ENCODE measurements at places on chromosomes 5 and 9.
A peak's percentile ranks its signal among the peaks of the same experiment; 100 is the strongest.

DNA sequence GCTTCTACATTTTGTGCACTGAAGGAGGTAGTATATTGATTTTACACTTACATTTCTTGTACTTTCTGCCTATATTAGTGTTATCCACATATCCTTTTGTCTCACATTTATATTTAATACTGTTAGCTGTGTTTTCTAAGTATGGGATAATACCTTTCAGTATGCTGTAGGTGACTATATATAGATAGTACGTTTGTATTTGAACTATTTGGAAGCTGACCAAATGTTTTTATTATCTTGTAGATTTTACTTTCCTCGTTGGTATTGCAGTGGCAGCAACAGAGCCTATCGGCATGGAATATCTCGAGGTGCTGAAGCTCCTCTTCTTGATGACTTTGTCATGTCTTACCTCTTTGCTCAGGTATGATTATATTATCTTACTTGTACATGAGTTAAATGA, 59.1 kb downstream of the JAK2 start:
- DNase-seq = no peak

- no peak for DNase-seq
Measured at GRCh38 chr5:68178579-68178978, 37.0 kb upstream of the PIK3R1 start.

GRCh38 chr9:20303996-20304395, 318.3 kb downstream of the MLLT3 start:
- no peak for DNase-seq

DNA sequence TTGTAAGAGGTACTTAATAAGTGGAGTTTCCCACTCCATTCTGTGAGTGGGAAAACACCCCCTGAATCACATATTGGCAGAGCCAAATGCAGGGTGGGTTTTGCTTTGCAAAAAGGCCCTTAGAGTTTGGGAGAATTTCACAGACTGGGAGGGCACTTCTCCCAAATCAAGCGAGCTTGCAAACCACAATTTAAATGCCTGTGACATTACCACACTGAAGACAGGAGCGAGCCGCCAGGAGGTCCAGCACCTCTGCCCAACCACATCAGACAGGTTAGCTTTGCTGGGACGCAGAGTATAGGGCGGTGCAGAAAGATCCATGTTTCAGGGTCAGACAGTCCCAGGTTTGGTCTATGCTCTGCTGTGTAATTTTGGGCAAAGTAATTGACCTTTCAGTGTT, 2.3 kb downstream of the ALAD start:
- no peak for DNase-seq

GRCh38 chr9:100063185-100063584, 35.6 kb downstream of the ERP44 start:
- DNase-seq = no peak

- peak; percentile 66 for DNase-seq
Measured at GRCh38 chr9:105157171-105157583, 87.3 kb upstream of the SLC44A1 start.

- no peak for DNase-seq
Measured at GRCh38 chr5:67380431-67380830, 183.8 kb upstream of the CD180 start.

GRCh38 chr9:27711241-27711640, 138.0 kb upstream of the C9orf72 start:
- no peak for DNase-seq

DNA sequence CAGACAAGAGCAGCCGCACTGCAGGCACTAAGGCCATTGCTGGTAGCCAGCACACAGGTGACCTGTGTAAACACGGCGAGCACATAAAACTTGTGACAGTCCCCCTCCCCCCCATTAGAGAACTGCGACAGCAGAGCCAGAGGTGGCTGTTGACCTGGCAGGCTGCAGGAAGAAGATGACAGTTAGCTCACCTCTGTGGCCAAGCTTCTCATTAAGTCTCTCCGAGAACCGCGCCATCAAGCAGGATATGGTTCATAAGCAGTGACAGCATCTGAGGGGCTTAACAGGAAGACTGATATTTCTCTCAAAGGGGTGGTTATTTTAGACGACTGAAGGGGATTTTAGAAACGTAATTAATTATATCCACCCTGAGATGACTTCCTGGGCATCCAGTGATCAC, 5.2 kb downstream of the SURF4 start:
- DNase-seq = no peak

DNA sequence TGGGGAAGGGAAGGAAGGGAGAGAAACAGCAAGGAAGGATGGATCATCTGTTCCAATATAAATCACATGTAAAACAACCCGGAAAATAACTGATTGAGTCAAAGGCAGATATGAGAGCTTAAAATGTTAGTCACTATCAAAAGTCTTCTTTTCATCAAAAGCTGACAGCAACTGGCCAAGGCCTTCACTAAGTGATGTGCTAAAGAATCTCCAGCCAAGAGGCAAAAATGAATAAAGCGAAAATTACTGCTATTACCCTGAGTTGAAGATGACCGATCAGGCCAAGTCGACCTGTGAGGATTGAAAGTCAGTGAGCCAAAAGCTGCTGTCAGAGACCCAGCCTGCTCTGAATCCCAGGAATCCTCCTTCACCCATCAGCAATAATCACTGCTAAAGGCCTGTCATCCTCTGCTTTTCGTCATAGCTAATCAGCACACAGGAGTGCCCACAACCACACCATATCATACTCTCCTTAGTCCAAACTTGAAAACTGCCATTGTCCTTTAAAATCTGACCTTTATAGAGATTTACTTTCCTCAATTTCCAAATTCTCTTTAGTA, 736.9 kb downstream of the TLE1 start:
- peak; percentile 2 for DNase-seq

DNA sequence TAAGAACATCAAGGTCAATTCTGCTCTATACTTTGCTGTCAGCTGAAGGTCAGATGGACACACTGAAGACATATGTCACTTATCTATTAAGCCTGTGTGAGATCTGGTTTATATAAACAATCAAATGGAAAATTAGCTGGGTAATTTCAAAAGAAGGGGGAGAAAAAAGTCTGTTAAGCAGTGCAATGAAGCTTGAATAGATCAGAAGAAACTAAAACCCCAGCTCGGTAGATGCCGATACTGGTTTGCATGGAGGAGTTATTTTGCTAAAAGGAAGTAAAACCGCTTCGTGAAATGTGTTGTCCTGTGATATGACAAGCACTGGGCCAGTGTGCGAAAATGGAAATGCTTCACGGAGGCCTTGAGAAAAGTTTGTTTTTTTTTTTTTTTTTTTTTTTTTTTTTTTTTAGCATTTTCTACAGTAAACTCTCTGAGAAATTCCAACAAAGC, 148.8 kb downstream of the MEF2C start:
- no peak for DNase-seq

- no peak for DNase-seq
Measured at GRCh38 chr5:134784946-134785620, 26.5 kb downstream of the DDX46 start.

DNA sequence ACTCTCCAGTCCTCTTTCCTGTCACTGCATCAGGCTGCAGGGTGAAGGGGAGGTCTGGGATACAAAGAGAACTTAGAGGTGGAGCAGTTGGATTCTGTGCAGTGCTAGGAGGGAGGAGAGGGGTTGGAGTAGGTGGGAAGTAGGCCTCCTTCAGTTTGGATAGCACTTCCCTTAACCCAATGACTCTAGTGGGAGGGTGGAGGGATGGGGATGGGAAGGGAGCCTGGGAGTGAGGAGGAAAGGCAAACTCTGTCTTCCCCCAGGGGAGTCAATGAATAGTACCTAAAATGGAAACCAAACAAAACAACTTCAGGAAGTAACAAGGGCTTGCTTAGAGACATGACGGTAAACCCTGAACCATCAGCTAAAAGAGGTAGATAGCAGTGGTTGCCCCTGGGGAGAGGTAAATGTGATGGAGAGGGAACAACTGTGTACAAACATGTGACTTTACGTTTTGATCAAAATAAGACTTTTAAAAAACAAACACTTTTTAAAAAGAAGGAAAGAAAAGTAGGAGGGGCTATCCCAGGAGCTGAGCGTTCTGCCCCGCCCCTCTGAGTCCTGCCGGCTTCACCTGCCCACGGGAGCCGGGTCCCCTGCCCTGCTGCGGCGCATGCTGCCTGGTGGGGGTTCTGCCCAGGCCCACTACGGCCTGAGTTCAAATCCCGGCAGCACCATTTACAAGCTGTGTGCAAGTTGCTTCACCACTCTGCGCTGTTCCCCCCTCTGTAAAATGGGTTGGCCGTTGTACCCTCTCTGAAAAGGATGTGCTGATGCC, 30.9 kb downstream of the GSN start:
- DNase-seq = peak; percentile 16

DNA sequence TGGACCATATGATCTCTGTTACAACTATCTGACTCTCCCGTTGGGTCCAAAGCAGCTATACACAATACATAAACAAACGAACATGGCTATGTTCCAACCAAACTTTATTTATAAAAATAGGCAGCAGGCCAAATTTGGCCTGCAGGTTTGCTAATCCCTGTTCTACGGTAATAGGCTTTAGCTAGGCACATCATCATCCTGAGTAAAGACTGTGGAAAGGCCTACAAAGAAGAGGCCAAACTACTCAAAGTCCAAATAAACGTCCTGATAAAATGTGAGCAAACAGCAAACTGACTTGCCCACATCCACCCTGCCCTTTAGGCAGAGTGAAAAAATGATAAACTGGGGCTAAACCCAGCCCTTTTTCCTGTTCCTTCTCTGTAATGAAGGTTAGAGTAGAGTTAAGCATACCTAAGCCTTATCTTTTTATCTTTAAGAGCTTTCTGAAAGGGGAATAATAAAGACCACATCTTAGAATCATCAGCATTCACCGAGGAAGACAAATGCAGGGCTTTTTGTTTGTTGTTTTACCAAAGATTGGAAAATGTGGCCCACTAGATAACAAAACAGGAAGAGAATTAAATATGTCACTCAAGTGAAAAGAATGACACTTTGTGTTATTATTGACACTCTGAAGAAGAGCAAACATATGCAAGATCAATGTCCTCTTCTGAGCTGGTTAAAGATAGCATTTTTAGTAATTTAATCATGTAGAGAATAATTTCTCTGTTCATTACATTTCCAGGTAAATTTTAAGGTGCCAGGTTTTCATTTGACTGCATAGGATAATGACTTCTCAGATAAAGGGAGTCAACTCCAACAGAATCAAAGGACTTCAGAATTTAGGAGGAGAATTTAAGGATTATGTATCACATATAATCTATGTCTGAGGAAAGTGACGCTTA, 160.0 kb upstream of the GNA14 start:
- DNase-seq = no peak

DNA sequence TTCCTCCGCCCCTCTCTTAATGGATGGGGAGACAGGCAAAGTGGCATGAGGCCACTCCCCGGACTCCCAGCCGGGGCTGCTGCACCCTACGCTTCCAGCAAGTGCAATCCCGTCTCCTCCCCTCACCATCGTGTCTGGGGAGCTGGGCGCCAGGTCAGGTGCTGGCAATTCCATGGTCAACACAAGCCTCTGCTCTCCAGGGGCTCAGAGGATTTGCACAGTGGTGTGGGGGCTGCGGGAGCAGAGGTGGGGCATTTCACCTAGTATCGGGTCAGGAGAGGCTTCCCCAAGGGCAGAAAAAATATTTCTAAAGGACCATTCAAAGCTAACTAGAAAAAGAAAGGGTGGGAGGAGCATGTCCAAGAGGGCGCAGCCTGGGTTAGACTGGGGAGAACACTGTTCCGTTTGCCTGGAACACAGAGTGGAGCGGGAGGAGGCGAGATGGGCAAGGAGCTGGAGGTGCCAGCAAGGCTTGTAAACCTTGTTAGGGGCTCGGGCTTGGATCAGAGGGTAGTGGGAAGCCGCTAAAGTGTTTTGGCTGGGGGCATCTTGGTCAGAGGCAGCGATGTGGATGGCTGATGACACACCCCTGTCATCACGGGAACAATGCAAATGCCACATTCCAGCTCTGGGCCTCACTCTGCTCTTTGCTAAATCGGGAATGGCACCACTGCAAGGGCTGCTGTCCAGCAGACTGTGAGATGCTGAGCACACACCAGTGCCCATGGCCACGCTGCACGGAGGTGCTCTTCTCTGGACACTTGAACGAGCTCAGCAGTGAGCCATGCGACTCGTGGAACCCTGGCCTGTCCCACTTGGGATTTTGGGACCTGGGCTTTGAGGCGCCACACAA, 191.7 kb downstream of the CDK5RAP2 start:
- DNase-seq = peak; percentile 20

DNA sequence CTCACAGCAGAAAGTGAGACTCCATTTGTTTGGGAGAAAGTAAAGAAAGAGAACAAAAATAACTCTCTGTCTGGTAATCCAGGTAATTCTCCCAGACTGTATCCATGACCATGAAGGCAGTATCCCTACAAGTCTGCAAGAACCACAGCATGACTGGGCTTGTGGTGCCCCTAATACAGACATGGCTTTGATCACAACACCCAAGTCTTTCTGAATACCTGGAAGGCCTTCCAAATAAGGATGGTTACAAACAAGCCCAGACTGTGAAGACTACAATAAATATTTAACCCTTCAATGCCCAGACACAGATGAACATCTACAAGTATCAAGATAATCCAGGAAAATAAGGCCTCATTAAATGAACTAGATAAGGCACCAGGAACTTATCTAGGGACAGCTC, 481.1 kb upstream of the RORB start:
- no peak for DNase-seq

DNA sequence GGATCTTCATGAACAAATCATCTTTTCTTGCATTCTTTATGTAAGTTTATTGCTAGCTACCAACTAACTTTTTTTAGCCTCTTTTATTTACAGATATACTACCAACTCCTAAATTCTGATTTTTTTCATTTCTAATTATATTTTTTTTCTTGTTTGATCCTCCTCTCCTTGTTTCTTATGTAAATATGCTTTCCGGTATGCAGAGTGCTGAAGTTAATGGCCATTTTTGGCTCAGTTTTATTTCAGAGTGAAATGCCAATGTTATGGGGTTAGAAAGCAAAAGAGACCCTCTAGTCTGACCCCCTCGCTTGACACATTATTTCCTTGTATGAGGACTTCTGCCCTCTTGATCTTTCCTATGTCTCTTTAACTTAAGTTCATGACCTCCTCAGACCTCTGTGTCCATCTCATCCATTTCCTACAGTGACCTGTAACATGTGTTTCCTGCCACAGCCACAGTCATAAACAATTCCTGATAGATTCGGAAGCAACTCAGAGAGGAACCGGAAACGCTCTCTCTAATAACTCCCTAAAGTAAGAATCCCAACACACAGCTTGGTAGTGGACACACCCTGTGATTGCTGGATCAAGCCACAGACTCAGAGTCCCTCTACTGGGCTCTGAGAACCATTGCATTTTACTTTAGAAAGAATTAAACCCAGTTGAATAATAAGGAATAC, 42.9 kb upstream of the AFAP1L1 start:
- DNase-seq = peak; percentile 62

GRCh38 chr5:20972419-20972925, 984.5 kb upstream of the CDH18 start:
- peak; percentile 26 for DNase-seq

GRCh38 chr9:14653511-14653910, 39.7 kb downstream of the ZDHHC21 start:
- no peak for DNase-seq
